ENCODE measurements at places on chromosomes 12 and 14.

DNA sequence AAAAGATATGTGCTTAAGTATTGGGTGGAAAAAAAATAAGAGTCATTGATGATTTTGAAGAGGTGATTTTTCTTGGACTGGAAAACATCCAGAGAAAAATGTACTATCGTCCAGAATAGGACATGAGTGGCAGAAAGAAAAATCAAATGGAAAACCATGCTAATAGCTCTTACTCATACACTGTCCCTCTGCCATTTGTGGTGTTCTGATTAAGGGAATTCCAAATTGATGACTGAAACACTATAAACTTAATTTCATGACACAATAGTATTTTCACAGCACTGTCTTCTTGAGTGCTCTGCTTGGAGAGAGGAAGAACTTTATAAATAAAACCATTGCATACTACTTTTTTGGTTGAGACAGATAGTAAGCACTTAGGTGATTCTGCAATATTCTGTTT lies 72.4 kb downstream of the USP15 start:
- DNase-seq, result no peak

- DNase-seq, result no peak
Measured at GRCh38 chr14:69595336-69595735, 16.1 kb upstream of the SUSD6 start.

GRCh38 chr14:76708028-76708427 lies 53.2 kb upstream of the VASH1 start:
- no peak for DNase-seq

DNA sequence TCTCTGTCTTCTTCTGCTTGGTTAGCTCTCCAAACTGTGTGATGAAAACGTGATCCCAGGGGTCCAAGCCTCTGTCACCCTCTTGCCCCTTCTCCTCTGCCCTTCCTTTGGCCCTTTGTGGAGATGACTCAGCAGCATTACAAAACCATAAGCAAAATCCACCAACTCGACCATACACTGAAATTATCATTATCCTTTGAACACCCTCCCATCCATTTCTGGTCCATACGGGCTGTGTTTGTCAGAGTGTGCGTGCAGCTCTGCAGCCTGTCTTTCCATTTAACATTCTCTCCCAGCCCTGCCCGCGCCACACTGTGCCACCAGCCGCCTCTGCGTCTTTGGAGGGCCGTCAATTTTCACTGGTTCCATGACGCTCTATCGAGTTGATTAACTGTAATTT lies 69.2 kb downstream of the SLC25A47 start:
- no peak for DNase-seq

DNA sequence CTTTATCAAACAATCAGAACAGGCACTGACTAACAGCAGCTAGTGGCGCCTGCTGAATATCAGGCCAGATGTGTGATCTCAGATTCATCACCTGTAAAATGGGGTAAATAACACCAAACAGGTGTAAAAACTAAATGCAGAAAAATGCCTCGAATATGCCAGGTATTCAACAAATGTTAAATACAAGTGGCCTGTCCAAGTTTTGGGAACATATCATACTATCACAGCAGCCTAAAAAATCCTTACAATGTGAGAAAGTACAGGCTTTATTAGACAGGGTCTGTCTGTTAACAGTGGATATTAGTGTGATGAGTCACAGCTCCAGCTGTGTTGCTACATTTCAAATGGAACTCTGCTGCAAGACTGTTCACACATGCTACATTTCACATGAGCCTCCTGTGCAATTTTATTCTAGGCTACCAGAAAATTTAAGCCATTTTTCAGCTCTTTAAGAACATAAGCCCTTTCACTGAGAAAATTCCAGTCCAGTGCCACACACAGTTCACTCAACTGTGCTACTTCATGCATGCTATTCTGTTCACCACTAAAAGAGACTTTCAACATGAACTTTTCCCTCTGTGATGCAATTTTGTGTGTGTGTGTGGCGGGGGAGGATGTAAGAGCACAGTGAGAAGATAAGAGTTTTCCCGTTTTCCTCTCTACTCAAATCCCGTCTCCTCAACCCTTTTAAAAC lies 56.7 kb downstream of the MSRB3 start:
- DNase-seq, result no peak

GRCh38 chr14:50340963-50341362 lies 28.8 kb downstream of the DMAC2L start:
- DNase-seq, result no peak

DNA sequence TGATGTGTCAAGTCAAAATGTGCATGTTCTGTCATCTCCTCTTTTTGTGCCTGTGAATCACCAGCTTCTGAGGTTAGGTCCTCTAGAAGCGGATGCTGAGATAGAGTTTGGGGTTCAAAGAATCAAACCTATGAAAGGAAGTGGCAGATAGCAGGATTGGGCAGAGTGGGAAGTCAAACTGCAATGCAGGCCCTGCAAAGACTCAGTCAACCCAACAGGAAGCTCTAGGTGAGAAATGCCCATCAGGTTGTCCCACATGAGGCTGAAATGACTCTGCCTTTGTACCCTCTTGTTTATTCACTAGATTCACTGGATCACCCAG lies 4.5 kb upstream of the MIA2 start:
- DNase-seq, result peak; percentile 14

GRCh38 chr14:65465584-65465983 lies 53.1 kb downstream of the FUT8 start:
- DNase-seq, result no peak

DNA sequence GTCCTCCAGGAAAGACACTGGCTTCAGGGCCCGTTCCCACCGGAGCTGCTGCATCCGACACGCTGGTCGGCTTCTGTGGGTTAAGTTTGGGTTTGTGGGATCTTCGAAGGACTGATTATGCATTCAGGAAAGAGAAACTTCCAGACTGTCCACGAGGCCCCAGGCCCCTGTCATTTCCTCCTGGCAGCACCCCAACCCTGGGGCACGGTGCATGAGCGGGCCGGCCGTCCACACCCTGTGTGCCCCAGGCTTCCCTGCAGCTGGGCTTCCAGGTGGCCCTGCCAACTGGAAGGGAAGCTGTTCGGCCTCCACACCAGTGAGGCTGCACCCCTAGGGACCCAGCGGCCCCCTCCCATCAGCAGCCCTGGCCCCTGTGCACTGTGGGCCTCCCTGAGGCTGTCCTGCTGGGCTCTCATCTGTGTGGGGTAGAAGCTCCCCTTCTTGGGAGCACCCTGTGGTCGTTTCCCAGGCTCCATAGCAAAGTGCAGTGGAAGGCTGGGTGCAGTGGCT lies 9.3 kb upstream of the FBRSL1 start:
- no peak for DNase-seq

GRCh38 chr14:99742509-99743487 lies 50.4 kb upstream of the EML1 start:
- DNase-seq, result no peak

DNA sequence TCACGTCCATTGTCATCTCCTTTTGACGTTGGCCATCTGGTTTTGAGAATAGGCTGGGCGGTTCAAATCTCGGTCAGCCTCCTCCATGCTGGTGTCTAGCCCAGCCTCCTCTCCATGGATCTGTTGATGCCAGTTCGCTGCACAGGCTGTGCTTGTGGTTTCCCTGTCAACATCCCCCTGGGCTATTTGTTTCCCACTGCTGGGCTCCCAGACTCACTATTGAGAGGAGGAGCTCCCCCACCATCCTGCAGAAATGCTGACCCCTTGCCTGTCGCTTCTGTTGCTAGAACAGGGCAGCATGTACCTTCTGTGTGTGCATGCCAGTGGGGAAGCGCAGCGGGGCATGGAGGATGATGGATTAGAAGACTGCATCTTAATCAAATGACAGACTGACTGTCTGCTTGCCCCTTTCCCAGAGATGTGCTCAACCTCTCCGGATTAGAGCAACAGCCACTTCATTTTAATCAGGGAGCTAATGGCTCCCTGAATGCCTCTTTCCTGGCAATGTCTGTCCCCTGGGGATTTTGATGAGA lies 170.5 kb downstream of the TSPAN9 start:
- DNase-seq, result no peak

- no peak for DNase-seq
Measured at GRCh38 chr14:57274551-57274950, 5.8 kb downstream of the AP5M1 start.

DNA sequence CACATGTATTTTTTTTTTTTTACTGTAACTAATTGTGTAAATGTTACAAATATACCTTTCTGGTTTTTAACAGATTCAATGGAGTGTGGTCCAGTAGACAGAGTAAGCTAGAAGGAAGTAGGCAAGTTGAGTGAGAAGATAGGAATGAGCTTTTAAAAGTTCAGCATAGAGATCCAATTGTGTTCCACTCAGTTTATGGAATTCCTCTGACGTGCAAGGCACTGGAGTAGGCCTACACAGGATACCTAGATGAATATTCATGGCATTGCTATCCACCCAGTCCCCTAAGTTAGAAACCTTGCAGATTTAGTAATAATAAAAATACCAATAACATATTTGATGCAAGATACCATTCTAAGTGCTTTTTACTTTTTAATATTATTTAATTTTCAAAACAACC lies 225.6 kb upstream of the ARID2 start:
- no peak for DNase-seq

GRCh38 chr12:77642246-77642645 lies 188.4 kb upstream of the NAV3 start:
- no peak for DNase-seq

GRCh38 chr12:87302126-87302745 lies 727.0 kb downstream of the C12orf50 start:
- DNase-seq, result no peak

DNA sequence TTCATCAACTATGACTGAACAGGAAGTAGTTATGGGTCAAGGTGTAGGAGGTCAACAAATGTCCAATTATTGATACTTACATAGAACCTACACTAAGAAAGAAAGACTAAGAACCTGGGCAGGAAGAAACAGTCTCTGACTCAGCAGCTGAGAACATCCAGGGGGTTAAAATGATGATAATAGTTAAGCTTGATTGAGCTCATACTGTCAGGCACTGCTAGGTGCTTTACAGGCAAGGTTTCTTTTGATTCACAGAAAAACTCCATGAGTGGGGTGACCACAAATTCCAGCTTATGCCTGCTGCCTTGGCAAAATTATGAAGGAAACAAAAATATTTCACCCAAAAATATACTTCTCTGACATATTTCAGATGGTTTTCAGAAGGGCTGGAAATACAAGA lies 75.0 kb downstream of the ACADS start:
- DNase-seq, result no peak

GRCh38 chr14:71931492-71932228 lies 569 bp upstream of the RGS6 start:
- DNase-seq, result no peak

- DNase-seq, result no peak
Measured at GRCh38 chr14:103057028-103057371, 349 bp downstream of the CDC42BPB start.

- DNase-seq, result no peak
Measured at GRCh38 chr12:76943008-76943407, 64.2 kb upstream of the CSRP2 start.

- DNase-seq, result no peak
Measured at GRCh38 chr12:56994231-56994746, 12.1 kb downstream of the ZBTB39 start.

GRCh38 chr12:112420740-112421139 lies 2.0 kb downstream of the PTPN11 start:
- DNase-seq, result no peak

- DNase-seq, result no peak
Measured at GRCh38 chr14:37813732-37814131, 218.3 kb downstream of the TTC6 start.

- DNase-seq, result peak; percentile 31
Measured at GRCh38 chr12:108884116-108885012, 4.5 kb downstream of the DAO start.

DNA sequence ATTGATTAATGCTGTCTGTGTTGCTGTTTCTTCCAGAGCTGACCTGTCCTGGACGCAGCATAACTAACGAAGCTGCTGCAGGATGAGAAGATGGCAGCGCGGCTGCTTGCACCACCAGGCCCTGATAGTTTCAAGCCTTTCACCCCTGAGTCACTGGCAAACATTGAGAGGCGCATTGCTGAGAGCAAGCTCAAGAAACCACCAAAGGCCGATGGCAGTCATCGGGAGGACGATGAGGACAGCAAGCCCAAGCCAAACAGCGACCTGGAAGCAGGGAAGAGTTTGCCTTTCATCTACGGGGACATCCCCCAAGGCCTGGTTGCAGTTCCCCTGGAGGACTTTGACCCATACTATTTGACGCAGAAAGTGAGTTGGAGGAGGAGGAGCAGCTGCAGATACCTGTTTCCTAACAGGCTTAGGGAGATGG lies 71.7 kb downstream of the SCN8A start:
- no peak for DNase-seq

- DNase-seq, result no peak
Measured at GRCh38 chr12:26242683-26243082, 47.3 kb downstream of the SSPN start.

DNA sequence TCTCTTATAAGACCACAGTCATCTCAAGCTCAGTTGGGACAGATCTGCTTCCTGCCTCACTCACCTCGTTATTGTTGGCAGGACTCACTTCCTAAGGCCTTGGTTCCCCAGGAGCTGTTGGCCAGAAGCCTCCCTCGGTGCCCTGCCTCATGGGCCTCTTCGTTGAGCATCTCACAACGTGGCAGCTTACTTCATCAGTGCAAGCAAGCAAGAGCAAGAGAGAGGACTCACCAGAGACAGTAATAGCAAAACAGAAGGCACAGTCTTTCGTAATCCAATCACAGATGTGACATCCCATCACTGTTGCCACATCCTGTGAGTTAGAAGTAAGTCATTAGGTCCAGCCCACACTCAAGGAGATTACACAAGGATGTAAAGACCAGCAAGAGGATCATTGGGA lies 5.1 kb upstream of the NUMB start:
- DNase-seq, result no peak

DNA sequence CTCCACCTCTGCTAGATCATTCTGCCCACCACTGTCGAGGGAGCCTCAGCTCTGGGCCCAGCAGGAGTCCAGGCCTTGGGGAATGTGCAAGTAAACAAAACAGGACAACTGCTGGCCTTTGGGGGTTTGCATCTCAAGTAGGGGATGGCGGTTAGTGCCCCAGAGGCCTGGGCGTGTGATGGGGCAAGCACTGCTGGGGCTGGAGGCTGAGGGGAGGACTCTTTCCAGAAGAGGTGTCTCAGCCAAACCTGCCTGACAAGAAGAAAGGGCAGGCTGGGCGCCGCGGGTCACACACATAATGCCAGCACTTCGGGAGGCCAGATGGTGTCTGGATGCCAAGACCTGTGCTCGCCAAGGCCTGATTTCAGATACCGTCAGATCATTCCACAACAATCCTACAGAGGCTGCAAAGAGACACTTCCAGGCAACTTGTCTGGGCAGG lies 8.6 kb upstream of the ALDH2 start:
- no peak for DNase-seq

- DNase-seq, result no peak
Measured at GRCh38 chr12:122040579-122041386, 19.1 kb downstream of the BCL7A start.

- DNase-seq, result no peak
Measured at GRCh38 chr12:27972721-27973120, at the start of gene PTHLH. PTHLH (minus strand) TSS chr12:27972733; CDS start chr12:27969494, 3,239 bp downstream.

GRCh38 chr12:124647316-124647715 lies 79.9 kb upstream of the NCOR2 start:
- no peak for DNase-seq

GRCh38 chr12:50401500-50402081 lies 906 bp downstream of the LARP4 start:
- no peak for DNase-seq

All from central memory CD8-positive, alpha-beta T cell (primary cell).